Astrocyte (in vitro differentiated cells and primary cell): ENCODE measurements at places on chromosomes 12 and 14.

GRCh38 chr14:96616161-96616721 is 114.1 kb downstream of the PAPOLA start:
- no peak for DNase-seq

DNA sequence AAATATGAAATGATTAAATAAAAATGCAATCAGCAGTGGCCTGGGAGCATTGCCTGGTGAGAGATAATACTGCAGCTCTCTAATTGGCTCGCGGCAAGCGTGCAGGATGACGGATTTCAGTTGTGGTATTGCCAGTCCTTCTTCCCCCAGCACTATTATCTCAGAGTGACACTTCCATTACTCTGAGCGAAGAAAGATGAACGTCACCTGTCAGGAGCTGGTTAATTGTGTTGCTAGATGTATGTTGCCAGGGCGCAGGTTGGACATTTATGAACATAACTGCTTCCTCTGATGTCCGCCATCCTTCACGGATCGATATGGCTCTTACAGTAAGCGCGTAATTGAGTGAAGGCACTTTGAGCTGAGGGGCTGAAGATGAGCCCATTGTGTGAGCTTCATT is 374.9 kb downstream of the PDZRN4 start:
- DNase-seq: no peak

DNA sequence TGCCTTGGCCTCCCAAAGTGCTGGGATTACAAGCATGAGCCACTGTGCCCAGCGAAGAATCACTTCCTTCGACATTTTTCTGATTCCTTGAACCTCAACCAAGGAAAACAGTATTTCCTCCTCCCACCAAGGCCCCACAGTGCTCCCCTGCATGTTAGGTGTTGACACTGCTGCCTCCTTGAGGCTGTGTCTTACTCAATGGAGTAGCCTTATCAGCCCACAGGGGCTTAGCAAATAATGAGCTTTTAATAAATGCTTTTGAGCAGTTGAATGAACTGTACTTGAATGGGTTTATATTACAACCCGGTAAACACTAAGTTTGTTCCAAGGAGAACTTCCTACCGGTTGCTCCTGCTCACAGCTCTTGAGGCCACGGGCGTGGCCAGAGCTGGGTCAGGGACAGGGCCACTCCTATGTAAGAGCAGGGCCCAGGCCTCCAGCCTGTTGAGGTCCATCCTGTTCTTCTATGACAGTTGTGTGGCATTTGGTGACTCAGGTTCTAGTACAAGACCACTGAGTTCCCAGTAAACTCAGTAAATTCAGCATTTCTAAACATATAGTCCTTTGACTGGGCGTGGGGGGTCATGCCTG is 36.8 kb upstream of the TUBA1A start:
- DNase-seq: peak; percentile 59

GRCh38 chr14:77316872-77317301 is 3.8 kb downstream of the POMT2 start:
- no peak for DNase-seq

- peak; percentile 8 for DNase-seq
These were observed 62.7 kb downstream of the TTLL5 start for GRCh38 chr14:75723716-75724115.

- DNase-seq: peak; percentile 21
These were observed 15.5 kb downstream of the KIF21A start for GRCh38 chr12:39427360-39427808.

GRCh38 chr14:54695196-54695595 is 128.3 kb downstream of the SAMD4A start:
- no peak for DNase-seq

GRCh38 chr12:92289629-92290349 is 144.1 kb upstream of the BTG1 start:
- DNase-seq: peak; percentile 76

DNA sequence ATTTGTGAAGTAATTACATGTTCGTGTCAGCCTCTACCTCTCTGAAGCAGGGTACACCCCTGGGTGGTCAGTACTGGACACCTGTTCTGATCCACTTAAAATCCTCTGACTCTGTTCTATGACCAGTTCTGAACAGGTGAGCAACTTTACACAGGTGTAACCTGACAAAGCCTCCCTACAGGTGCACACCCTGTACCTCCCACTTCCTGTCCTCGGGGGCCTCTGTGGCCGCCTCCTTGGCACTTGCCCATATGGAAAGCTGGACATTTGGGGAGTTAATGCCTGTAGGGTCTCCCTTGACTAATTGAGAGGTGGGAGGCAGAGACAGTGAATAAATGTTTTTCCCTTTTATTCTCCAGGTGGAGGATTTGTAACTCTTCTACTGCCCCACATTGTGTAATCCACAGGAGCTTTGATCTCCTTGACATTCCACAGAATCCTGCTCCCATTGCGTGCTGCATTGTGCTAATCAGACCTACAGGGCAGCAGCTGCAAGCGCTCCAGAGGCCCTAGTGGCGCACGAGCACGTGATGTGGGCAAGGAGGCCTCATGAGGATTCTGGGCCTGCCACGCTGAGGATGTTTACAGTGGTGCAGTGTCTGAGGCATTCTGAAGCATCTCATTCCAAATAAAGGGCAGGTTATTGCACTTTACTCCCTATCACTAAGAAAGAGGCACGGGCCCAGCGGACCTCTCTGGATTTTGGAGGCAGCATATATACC is 45.8 kb upstream of the BATF start:
- no peak for DNase-seq

DNA sequence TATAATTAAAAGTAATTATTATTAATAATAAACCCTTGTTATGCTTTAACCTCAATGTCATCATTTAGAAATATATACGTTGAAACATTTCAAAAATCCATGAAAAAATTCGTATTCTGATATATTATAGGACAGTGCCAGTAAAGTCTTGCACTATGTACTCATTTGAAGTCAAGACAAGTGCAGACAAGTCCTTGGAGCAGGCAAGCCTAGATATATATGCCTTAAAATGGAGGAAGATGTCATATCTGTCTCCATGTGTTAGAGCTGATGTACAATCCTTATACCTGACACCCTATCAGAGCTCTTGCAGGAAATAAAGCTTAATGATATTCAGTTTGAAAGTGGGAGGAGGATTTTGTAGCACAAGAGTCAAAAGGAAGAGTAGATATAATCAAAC is 310.4 kb downstream of the KCNH5 start:
- no peak for DNase-seq

DNA sequence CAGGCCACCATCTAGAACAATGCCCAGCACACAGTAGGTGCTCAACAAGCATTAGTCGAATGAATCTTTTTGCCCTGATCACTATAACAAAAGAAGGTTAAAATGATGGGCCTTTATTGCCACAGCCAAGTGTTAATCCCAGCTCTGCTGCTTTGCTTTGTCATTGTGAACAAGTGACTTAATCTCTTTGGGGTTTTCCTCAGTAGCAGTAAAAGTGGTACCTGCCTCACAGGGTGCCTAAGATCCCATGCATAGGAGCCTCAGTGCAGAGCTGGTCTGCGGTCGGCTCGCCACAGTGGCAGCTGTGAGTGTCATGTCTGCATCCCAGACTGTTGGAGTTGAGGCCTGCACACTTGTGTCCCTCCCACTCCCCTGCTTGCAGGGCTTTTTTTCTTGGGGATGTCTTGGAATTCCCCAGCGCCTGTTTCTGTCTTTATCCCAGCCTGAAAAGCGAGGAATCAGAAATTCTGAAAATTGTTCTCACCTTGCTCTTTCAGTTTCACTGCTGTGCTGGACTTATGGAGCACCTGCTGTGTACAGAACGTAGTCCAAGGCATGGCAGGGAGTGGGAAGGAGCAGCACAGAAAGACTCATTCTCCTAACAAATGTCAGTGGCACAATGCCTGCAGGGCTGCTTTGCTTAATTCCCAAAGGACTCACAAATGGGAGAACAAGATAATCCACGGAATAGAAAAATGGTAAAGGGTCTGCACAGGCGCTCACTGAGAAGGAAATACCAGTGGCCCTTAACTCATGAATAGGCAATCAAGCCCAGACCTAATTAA is 90.8 kb downstream of the EML1 start:
- no peak for DNase-seq

GRCh38 chr14:67963545-67963944 is 144.0 kb downstream of the RAD51B start:
- no peak for DNase-seq

GRCh38 chr14:93994919-93995682 is 2.0 kb upstream of the CCDC197 start:
- peak; percentile 93 for DNase-seq

DNA sequence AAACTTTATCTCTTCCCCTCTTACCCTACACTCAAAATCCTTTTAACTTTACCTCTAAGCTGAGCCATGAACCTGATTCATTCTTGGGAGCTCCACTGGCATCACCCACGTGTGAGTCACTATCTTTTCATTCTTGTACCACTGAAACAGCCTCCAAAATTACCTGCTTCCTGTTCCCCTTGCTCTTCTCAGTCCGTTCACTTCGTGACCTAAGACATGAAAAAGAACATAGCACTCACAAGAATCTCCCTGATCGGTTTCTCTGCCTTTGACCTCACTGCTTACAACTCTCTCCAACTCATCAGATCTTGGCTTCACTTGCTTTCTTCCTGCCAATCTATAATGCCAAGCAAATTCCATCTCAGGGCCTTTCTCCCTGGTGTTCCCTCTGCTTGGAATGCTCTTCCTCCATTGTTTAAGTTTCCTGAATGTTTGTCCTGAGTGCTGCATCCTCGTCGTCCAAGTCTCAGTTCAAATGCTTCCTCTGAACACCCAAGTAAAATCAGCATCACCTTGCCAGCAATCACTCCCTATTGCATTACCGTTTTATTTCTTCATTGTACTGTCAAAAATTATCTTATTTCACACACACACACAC is 9.2 kb downstream of the GLIPR1 start:
- peak; percentile 62 for DNase-seq

DNA sequence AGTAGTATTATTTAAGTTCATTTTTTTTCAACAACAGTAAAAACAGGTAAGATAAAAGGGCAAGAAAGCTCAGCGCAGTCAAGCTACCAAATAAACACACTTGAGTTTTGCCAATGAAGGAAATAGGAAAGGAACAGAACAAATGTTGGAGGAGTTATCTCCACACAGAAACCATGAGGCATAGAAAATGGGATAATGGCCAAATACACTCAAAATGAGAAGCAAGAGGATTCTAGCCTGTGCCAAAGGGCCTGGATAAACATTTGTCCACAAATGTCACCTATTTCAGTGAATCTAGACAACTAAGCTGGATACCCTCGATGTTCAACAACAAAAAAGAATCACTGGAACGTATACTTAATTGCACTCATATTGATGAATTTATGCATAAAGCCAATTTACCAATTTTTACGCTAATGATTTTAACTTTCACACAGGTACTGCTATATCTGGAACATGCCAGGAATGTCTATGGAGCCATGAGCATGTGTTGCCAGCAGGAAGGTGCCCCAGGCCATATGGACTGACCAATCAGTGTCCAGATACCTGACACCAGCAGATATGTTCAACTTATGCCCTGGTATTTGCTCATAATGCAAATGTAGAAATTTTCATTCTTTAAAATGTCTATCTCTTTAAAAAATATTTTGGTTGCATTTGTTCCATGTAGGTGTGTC is 21.1 kb downstream of the ST8SIA1 start:
- no peak for DNase-seq

GRCh38 chr14:24965934-24966578 is 83.9 kb downstream of the STXBP6 start:
- peak; percentile 96 for DNase-seq

DNA sequence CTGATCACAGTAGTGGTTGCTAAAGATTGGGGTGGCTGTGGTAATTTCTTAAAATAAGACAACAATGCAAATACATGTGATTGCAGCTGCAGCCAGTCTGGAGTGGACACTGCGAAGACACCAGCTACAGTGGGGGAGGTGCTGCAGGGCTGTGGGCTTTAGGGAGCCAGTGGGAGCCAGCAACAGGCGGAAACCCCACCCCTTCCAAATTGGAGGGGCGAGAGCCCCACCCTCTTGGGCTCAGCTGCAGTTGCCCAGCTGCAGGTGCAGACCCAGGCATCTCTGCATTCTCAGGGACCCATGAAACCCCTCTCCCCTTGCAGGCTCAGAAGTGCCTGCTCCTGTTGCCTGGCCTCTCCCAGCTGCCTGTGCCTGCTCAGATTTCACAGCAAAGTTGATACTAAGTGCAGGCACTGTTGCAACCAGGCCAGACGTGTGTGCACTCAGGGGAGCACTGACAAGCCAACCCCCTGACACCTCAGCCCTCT is 104.8 kb downstream of the MYF5 start:
- DNase-seq: no peak

DNA sequence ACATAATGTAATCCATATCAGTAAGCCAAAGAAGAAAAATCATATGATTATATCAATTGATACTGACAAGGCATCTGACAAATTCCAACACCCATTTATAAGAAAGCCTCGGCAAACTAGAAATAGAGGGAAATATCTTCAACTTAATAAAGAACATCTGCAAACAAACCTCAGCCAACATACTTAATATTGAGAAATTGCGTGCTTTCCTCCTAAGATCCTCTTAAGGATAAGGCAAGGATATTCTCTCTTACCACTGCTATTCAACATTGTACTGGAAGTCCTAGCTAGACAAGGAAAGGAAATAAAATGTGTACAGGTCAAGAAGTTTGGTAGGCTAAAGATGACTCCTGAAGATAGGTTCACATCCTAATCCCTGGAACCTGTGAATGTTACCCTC is 115.9 kb downstream of the DERA start:
- DNase-seq: no peak

- DNase-seq: peak; percentile 22
These were observed 440.9 kb downstream of the LRFN5 start for GRCh38 chr14:42047421-42048055.

GRCh38 chr12:64147011-64147631 is 75.0 kb downstream of the KICS2 start:
- no peak for DNase-seq

DNA sequence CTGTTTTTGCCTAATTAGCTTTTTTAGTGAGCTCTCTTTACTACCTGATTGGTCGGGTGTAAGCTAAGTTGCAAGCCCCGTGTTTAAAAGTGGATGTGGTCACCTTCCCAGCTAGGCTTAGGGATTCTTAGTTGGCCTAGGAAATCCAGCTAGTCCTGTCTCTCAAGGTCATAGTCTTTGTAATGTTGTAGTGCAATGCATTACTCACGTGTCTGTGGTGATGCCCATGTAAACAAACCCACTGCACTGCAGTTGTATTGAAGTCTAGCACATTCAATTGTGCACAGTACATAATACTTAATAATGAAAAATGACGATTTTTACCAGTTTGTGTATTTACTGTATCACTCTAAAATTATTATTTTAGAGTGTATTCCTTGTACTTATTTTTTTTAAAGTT is 335.5 kb downstream of the NUAK1 start:
- peak; percentile 18 for DNase-seq
